Esophagus muscularis mucosa (tissue), 4 donors: ENCODE measurements at places on chromosomes 11 and 22.

DNA sequence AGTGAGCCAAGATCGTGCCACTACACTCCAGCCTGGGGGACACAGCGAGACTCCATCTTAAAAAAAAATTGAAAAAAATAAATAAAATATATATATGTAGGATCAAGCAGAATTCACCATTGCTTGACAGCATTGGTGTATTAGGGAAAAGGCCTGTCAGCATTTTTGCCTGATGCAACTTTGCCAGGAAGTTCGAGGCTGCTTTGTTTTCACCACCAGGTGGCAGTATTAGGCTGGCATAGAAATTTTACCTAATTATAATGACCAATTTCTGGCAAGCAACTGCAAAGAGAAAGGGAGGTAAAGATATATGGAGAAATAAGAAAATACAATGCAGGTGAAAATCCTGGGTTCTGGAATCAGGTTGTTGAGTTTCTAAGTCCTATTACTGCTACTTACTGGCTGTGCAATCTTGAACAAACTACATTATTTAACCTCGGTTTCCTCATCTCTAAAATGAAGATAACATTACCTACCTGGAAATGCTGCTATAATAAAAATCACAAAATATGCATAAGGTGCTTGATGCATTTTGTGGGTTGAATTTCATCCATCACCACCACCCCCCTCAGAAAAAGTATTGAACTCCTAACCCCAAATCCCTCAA lies 24.7 kb downstream of the LAYN start:
- DNase-seq: no peak

DNA sequence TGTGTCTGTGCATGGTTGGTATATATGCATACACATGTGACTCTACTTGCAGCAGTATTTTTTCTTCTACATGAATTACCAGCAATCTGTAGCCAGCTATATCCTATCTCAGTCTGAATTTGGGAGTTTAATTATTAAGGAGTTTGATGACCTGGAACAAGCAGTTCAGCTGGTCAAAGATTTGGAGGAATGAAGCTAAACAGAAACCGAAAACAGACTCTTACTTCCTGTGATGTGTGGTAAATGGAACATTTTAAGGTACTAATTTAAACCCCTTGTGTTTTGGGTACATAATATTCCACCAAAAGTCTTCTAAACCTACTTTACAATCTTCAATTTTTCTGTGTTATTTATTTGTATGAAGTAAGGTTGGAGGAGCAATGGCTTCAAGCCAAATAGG lies 124.4 kb upstream of the PGR start:
- no peak for DNase-seq

DNA sequence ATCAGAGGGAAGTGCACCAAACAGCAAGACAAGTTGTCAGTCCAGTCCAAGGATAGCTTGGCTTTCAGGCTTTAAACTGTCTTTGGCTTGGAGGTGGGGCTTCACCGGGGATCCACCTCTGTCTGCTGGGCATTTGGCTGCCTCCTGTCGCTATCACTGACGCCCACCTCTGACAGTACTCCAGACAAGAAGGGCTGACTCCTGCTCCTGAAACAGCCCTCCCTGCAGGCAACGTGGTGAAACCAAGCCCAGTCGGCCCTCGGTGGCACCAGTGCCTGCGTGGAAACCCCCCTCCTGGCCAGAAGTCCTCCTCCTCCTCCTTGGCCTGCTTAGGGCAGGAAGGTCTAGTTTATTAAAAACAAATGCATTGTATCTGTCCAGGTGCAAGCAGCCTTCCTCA lies 16.9 kb downstream of the DHCR7 start:
- DNase-seq: no peak

DNA sequence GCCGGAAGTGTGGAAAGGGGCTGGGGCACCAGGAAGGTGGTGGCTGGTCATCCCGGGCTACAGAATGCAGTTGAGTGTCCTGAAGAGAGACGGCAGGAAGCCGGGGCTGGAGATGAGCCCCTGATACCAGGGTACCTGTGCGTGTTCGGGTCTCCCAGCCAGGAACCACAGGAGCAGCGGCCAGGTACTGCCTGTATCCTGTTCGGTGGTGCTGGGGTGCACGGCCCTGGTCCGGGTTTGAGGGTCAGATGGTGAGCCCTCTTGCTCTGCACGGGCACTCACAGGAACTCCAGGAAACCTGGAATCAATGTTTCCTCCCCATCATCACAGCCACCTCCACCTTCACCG lies 253.1 kb upstream of the B3GAT1 start:
- DNase-seq: peak; percentile 83

DNA sequence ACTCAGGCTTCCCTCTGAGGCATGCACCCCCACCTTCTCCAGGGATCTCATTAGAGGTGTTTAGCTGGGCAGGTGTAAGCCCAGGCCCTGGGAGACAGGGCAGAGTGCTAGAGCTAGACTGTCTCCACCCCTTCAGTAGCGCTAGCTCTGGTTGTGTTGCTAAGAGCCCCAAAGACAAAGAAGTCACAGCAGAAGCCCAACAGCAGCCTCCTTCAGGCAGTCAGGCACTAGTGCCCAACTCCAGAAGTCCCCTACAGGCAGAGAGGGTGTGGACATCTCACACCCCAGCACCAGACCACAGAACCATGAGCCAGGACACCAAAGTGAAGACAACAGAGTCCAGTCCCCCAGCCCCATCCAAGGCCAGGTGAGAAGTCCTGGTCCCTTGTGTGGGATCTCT lies at the start of gene CNGA4:
CNGA4 (plus strand) TSS at position 188 of the 400 bp plus-strand sequence; CDS start at position 306, 118 bp downstream.
- no peak for DNase-seq

GRCh38 chr11:86932924-86933875 lies 22.0 kb downstream of the FZD4 start:
- DNase-seq: no peak

- no peak for DNase-seq
These were observed 2.3 kb upstream of the SYVN1 start for GRCh38 chr11:65136515-65137096.

DNA sequence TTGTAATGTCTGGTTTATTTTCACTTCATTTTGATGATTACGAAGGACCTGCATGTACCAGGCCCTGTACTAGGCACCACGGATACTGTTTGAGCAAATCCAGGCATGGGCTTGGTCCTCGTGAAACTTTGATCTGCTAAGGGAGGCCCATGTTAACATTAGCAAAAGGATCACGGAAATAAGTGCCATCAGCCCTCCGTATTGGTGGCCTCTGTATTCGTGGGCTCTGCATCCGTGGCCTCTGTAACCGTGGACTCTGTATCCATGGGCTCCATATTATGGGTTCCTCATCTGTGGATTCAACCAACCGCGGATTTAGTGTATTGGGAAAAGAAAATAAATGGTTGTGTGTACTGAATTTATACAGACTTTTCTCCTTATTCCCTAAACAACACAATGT lies 8.7 kb downstream of the ARHGAP8 start:
- no peak for DNase-seq

DNA sequence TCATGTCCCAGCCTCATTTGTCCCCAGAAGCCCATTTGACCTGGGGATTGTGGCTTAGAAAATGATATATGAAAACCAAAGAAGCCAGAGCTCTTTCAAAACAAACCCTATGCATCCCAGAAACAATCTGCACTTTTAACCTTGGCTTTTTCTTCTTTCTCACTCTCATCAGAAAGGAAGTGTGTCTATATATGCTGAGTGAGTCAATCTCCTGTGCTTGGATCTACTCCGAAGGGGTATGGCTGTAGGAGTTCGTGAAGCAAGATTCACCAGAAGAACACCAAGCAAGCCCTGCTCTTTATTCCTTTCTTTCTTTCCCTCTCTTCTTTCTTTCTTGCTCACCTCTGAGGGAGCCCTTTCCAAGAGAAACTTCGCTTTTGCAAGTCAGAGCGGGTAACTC lies 636 bp downstream of the PAMR1 start:
- DNase-seq: no peak

DNA sequence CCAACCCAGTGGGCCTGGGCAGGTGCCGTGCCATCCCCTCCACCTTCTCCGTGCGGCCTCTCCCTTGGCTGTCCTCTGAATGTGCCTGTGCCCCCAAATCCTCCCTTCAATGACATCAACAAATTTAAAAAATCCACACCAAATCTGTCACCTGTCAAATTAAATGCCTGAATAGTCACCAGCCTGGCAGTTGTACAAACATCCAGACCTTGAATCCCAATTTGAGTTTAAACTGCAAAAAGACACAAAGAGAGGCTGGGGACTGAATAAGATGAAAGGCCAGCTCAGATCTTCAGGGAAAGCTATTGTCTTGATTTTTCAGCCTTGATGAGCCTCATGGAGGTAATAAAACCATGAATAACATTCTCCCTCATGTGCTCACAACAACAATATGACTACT lies 194.7 kb downstream of the KIRREL3 start:
- DNase-seq: no peak

GRCh38 chr11:118136801-118137200 lies 15.8 kb downstream of the SCN4B start:
- no peak for DNase-seq
